ENCODE measurements at places on chromosomes 6 and 20. TPM values are rescaled to one million over a fixed set of nuclear protein-coding genes. Genes with fewer than 3 reads are reported as not detected.

The TCF21 gene
- total RNA-seq, result 15.1 TPM

DNA sequence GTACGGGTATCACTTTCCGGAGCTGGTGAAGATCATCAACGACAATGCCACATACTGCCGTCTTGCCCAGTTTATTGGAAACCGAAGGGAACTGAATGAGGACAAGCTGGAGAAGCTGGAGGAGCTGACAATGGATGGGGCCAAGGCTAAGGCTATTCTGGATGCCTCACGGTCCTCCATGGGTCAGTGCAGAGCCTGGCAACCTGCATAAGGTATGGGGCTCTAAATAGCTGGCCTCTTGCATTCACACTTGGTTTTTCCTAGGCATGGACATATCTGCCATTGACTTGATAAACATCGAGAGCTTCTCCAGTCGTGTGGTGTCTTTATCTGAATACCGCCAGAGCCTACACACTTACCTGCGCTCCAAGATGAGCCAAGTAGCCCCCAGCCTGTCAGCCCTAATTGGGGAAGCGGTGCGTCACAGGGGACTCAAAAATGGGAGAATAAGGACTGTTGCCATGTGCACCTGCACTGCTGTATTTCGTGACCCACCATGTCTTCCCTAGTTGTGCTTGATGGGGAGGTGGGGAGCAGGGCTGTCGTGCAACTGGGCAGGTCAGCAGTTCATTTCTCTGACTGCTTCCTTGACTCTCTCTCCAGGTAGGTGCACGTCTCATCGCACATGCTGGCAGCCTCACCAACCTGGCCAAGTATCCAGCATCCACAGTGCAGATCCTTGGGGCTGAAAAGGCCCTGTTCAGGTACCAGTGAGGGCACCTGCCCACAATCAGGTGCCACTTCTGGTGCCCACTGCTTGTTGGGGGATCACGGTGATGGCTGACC, 3.1 kb downstream of the NOP56 start:
- H3K36me3 ChIP-seq, result no peaks in the 10 kb centered on the region
- H3K27ac ChIP-seq, result no peak overlapping the region
- peaks cover 17% of the 10 kb centered on the region for H3K4me1 ChIP-seq
- no peak for DNase-seq
- H3K27me3 ChIP-seq, result no peaks in the 10 kb centered on the region
- no peak overlapping the region for H3K4me3 ChIP-seq

DNA sequence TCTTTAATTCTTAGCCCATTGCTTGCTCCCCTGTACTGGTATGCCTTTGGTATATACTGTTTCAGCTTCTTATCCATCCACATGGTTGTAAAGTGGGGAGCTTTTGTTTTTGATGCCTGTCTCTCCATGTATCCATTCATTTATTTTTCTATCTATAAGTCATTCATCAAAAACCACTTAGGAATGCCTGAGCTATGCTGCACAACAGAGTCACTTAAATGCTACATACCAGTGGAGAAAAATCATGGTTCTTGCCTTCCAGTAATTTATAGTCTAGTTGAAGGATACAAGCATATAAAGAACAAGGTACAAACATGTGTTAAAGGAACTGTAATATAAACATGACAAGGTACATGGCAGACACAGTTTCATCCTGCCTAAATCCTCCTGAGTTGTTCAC, 347.3 kb downstream of the NRN1 start:
- H3K4me3 ChIP-seq, result no peak overlapping the region
- no peak for DNase-seq
- H3K4me1 ChIP-seq, result no peaks in the 10 kb centered on the region

- H3K36me3 ChIP-seq, result no peaks in the 10 kb centered on the region
- no peak overlapping the region for H3K27ac ChIP-seq
- no peaks in the 10 kb centered on the region for H3K27me3 ChIP-seq
- H3K4me1 ChIP-seq, result no peaks in the 10 kb centered on the region
- no peak overlapping the region for H3K4me3 ChIP-seq
Observed at GRCh38 chr6:80976336-80976735, 776.1 kb downstream of the TENT5A start.

DNA sequence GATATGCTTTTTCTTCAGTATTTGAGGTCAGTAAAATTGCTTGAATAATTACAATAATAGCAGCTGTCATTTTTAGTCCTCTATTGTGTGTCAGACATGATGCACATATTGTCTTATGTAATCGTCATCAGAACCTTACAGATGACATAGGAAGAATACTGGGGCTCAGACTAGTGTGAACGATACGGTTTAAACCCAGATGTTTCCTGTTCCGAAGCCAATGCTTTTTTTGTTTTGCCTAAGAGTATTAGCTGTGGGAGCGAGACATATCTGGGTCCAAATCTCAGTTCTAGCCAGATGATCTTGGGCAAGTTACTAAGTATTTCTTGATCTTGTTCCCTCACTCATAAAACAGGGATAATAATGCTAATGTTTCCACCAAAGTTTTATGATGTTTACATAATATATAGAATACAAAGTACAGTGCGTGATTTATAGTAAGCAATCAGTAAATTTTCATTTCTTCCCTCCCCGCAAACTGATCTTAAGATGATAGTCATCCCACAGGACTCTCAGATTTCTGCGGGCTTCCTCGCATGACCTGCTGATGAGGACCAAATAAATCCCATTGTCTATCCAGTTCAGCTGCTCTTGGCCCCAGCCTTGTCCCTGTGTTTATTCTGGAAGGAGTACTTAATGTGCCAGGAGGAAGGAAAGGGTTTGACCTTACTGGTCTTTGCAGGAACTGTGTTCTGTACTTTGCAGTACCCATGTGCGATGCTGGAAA, 98.2 kb downstream of the CAP2 start:
- no peaks in the 10 kb centered on the region for H3K27me3 ChIP-seq
- no peaks in the 10 kb centered on the region for H3K4me1 ChIP-seq
- no peaks in the 10 kb centered on the region for H3K36me3 ChIP-seq
- no peak overlapping the region for H3K27ac ChIP-seq
- H3K4me3 ChIP-seq, result no peak overlapping the region
- no peak for DNase-seq

GRCh38 chr6:25922301-25922700, 8.2 kb downstream of the SLC17A2 start:
- H3K4me1 ChIP-seq, result peaks cover 6% of the 10 kb centered on the region
- DNase-seq, result no peak
- H3K4me3 ChIP-seq, result no peak overlapping the region
- H3K27ac ChIP-seq, result no peak overlapping the region
- H3K27me3 ChIP-seq, result no peaks in the 10 kb centered on the region

The PGC gene
- not detected for total RNA-seq

The PSMF1 gene
- total RNA-seq, result 126 TPM

The PHIP gene
- total RNA-seq, result 10.7 TPM

GRCh38 chr6:17013701-17014100, 88.1 kb upstream of the STMND1 start:
- H3K27me3 ChIP-seq, result no peaks in the 10 kb centered on the region
- H3K4me1 ChIP-seq, result no peaks in the 10 kb centered on the region
- no peaks in the 10 kb centered on the region for H3K36me3 ChIP-seq

DNA sequence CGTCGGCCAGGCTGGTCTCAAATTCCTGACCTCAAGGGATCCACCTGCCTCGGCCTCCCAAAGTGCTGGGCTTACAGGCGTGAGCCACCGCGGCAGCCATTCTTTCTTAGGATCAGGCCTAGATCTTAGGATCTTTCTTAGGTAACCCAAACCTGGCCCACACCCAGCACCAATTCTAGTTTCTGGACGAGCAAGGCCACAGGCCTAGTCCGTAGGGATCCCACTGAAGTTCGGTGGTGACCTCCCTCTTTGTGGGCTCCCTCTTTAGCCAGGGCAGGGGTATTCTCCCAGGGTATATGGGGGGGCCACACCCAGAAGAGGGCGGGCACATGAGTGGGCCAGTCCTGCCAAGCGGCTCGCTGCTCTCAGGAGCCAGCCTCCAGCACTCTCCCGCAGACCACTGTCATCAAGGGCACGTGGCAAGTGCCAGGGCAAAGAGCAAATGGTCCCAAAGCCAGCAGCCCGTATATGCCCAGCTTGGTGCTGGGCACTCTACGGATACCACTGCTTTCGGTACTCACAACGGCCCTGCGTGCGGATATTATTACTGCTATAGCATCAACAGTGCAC, 6.5 kb downstream of the PXDC1 start:
- DNase-seq, result no peak
- H3K4me1 ChIP-seq, result peaks cover 42% of the 10 kb centered on the region
- H3K27ac ChIP-seq, result no peak overlapping the region

GRCh38 chr20:45340951-45341350, 7.3 kb downstream of the SDC4 start:
- no peaks in the 10 kb centered on the region for H3K27me3 ChIP-seq
- H3K36me3 ChIP-seq, result no peaks in the 10 kb centered on the region
- DNase-seq, result no peak
- H3K4me1 ChIP-seq, result peaks cover 99% of the 10 kb centered on the region
- peak overlapping the region; percentile 94 for H3K27ac ChIP-seq

GRCh38 chr6:34324738-34325444, 67.6 kb downstream of the NUDT3 start:
- peaks cover 4% of the 10 kb centered on the region for H3K4me1 ChIP-seq
- no peaks in the 10 kb centered on the region for H3K36me3 ChIP-seq
- peak overlapping the region; percentile 60 for H3K27ac ChIP-seq

DNA sequence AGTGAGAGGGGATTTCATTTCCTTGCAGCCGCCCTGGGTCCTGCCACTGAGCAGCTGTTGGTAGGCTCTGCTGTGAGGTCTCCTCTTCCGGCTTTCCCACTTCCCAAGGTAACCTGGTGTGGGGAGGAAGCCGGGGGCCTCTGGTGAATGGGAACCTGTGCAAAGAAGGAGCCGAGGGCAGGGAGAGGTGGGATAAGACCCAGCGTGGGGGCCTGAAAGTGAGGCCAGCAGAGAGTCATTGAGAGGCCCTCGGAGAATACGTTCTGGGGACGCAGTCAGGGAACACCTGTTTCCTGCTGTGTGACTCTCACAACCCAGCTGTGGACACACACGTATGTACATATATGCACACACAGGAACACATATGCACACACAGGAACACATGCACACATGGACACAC, 100.7 kb downstream of the CDH26 start:
- H3K27ac ChIP-seq, result no peak overlapping the region
- H3K4me3 ChIP-seq, result no peak overlapping the region

DNA sequence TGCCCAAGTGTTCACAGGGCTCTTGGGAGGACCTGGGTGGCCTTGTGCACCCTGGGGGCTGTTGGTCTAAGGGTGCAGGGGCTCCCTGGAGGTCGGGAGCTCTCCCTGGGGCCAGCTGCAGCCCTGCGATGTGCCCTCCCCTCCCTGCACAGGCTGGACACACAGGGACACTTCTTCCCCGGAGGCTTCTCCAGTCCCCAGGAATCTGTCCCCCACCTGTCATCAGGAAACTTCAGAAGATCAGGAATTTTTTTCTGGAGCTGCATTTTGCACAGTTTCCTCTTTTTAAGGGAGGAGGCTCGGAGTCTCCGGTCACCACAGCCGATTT, 66.9 kb upstream of the BHLHE23 start:
- H3K27ac ChIP-seq, result no peak overlapping the region
- no peak for DNase-seq
- no peak overlapping the region for H3K4me3 ChIP-seq
- H3K27me3 ChIP-seq, result peaks cover 24% of the 10 kb centered on the region
- no peaks in the 10 kb centered on the region for H3K36me3 ChIP-seq
- H3K4me1 ChIP-seq, result peaks cover 4% of the 10 kb centered on the region

DNA sequence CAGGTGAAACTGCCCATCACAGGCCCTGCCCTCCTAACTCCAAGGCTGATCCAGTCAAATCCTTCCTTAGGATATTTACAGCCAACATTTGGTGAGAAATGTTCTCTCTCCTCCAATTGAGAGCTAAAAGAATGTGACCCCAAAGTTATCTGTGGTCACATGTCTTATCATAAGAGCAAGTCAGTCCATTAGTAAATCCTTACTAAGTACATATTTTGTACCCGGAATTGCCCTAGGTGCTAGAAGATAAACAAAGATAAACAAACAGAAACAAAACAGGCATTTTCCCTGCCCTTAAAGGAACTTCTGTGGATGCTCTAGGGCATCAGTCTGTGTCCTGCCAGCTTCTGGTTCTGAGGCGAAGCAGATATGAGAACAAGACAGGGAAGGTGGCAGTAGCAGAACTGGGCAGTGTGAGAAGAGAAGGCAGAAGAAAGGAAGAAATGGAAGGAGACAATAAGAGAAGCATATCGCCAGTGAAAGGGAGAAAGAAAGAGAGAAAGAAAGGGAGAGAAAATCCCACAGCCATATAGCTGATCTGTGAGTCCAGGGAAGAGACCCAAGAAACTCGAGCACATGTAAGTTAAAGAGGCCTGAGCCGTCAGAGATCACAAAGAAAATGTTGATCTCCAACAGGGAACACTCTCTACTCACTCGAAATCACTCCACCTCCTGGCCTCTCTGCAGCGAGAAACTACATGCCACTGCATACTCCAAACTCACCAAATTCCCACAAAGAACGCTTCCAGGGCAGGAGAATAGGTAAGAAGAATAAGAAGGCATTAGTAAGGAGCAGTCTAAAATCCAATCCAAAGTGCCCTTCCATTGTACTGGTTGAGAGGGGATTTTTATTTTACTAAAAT, 41.7 kb downstream of the CDK5RAP1 start:
- no peak overlapping the region for H3K4me3 ChIP-seq
- no peak for DNase-seq
- H3K36me3 ChIP-seq, result no peaks in the 10 kb centered on the region
- H3K27ac ChIP-seq, result no peak overlapping the region
- H3K27me3 ChIP-seq, result no peaks in the 10 kb centered on the region
- peaks cover 7% of the 10 kb centered on the region for H3K4me1 ChIP-seq

DNA sequence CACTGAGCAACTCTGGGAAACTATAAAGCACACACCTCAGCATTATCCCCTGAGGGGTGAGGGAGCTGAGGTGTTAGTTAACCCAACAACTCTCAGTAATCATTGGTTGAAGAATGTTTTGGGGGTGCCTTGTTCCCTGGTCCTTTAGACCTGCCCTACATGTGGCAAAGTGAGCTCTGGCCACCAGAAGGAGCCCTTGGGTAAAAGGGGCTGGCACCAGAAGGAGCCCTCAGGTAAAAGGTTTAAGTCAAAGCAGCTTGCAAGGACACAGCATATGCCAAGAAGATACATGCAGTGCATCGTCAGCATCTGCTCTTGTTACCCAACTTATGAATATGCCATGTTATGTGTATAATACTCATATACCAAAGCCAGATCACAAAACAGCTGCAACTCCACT, 1081.7 kb downstream of the KIF16B start:
- no peak overlapping the region for H3K27ac ChIP-seq
- no peak overlapping the region for H3K4me3 ChIP-seq
- H3K27me3 ChIP-seq, result no peaks in the 10 kb centered on the region
- H3K4me1 ChIP-seq, result no peaks in the 10 kb centered on the region
- no peak for DNase-seq

Data from adrenal gland (tissue), 19 donors.